ENCODE measurements at places on chromosomes 11 and 22.

DNA sequence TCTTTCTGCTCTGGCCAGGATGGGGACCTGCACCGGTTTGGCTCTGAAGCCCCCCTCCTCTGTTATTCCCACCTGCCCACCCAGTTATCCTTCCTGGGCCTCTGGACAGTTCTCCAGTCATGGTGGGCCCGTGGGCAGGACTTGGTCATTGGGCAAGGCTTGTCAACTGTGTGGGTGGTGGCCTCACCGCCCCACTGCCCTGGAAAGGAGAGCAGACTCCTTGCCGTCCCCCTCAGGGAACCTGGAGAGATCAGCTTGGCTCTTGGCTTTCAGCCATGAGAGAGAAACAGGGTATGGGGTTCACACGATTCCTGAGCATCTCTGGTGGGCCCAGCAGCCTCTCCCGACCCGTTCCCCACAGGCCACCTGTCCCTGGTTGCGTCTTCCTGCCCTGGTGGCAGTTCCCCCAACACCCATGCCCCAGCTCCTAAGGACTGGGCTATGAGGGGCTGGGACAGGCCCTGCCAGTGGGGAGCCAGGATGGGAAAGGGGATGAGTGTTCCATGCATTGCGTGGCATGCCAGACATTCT lies 92.3 kb downstream of the MORC2 start:
- DNase-seq, result no peak

- no peak for DNase-seq
These were observed 68.1 kb downstream of the PPP6R3 start for GRCh38 chr11:68528630-68529029.

DNA sequence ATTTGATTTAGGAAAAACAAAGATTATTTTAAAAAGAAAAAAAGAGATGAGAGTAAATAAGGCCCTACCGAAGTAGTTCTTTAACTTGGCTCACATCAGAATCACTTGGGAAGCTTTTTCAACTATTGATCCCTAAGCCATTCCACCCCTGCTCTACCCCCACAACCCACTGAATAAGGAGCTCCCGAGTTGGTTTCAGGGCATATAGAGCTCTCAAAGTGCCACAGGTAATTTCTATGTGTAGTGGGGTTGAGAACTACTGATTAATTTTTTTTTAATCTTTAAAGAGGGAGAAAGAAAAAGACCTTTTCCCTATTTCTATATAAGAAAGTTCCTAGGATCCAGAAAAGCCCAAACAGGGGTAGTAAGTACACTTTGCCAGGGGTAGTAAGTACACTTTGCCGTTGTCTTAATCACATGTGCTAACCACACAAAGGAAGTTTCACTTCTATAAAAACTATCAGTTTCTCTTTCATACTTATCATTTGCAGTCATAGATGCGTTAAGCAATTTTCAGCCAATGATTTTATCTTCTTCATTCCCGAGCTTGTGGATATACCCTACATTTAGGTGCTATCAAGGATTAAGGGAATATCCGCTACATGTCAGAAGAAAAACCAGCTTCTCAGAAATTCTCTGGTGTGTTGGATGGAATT lies 108.4 kb upstream of the ZC3H12C start:
- DNase-seq, result no peak

DNA sequence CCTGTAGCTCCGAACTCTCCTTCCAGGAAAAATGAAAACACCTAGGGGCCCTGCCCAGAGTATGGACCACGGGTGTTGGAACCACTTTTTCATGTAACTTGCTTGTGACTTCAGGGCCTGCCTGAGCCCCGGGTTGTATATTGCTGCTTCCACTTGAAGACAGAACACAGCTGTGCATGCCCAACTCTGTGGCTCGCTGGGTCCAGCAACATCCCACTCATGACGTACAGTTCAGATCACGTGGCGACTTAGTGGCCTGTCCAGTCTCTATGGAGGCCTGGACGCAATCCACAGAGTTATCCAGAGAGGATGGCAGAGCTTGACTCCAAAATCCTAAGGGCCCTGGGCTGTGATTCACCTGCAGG lies 6.8 kb downstream of the C11orf21 start:
- no peak for DNase-seq

DNA sequence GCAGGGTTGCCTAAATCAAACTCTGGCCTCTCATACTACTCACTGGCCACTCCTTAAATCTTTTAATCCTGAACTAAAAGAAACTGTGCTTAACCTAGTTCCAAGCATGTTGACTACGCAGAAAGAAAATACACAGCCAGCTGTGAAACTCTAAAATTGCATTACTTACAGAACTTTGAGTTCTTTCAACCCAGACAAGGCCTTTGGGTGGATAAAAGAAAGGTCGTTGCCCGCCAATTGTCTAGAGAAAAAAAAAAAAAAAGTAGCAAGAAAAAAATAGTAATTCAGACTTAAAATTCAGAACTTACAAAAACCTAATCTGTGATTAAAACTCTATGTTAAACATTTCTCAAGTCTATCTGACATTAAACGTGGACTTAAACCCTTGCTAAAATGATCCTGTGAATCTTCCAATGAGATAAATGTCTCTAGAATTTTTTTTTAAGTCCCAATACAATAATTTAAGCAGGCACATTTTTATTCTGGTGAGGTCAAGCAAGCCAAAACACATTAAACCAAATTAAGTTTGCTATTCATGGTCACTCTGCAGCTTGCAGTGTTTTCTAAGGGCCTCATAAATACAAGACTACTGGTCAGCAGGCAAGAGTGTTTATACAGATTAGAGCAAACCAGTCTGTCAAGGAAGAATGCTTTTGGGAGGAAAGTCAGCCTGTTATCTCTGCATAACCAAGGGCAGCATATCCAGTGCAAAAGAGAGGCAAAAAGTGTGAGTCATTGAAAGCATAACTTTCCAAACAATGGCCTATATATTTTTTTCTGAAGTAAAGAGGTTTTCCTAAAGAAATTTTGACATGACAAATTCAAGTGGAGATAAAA lies 29.5 kb upstream of the CCDC34 start:
- no peak for DNase-seq

DNA sequence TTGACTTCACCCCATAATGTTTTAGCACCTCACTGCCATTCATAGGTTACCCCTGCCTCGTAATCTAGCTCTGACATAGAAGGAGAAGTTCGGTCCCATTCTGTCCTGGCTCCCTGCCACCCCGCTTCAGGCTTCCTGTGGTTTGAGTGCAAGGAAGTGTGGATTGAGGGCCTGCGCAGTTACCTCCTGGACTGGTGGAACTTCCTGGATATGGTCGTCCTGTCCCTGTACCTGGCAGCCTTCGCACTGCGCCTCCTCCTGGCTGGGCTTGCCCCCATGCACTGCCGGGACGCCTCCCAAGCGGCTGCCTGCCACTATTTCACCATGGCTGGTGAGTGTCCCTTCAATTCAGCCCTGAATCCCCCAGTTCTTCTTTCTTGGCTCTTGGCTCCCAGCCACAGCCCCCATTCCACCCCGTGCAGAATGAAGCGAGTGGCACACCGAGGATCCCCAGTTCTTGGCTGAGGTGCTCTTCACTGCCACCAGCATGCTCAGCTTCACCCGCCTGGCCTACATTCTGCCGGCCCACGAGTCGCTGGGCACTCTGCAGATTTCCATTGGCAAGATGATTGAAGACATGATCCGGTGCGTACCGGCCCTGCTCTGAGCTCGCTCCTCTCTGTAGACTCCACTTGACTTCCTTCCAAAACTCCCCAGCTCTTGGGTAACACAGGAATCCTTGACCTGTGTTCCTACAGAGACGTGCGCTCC lies 15.4 kb downstream of the ART5 start:
- DNase-seq, result no peak

DNA sequence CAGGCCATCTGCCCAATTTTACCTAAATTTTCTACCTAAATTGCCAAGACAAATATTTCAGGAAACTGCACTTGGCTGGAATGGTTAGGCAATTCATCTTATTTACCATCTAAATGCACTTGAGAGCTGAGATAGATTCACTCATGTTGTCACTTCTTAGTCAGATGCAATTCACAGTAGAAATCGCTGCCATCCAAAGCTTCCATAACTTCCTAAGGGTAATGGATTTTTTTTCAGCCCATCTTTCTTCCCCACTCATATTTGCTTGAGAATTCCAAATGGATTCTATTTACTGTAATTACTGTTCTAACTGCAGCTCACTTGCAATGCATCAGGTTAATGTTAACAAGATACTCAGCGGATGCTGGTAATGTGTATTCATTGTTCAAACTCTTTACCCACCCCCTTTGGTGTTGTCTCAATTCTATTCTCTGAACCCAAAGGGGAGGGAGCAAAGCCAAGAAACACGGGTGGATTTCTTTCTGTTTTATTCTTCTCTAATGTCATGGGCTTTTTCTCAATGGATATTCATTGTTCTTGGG lies 96.0 kb downstream of the TENM4 start:
- DNase-seq, result no peak

DNA sequence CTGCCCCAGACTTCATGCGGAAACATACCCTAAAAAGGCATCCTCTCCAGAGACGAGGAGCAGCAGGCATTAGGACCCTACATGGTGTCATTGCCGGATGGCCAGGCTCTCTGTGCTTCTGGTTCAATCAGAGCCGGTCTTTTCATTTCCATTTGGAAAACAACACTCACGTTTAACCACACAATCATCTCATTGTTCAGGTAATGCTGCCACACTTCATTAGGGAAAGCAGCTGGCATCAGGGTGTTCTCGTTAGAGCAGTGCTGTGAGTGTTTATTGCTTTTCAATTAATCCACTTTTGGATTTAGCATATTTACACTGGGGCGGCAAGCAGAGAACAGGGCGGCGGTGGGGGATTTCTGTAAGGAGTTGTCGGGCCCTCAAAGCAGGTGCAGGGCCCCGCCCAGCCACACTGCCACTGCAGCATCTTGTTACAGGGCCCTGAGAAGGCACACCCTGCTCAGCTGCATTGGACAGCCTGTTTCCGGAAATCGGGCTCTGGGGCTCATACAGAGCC lies 338.6 kb downstream of the SHANK2 start:
- no peak for DNase-seq

DNA sequence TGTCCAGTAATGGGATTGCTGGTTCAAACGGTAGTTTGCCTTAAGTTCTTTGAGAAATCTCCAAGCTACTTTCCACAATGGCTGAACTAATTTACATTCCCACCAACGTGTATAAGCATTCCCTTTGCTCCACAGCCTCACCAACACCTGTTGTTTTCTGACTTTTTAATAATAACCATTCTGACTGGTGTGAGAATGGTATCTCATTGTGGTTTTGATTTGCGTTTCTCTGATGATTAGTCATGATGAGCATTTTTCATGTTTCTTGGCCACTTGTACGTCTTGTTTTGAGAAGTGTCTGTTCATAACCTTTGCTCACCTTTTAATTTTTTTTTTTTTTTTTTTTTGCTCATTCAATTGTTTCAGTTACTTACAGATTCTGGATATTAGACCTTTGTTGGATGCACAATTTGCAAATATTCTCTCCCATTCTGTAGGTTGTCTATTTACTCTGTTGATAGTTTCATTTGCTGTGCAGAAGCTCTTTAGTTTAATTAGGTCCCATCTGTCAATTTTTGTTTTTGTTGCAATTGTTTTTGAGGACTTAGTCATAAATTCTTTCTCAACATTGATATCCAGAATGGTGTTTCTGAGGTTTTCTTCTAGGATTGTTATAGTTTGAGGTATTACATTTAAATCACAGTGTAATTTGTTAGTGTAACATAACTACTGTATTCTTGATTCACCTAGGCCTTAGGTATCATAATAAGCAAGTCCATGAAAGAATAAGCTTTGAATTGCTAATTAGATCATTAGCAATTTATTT lies 33.0 kb downstream of the CCDC34 start:
- no peak for DNase-seq

DNA sequence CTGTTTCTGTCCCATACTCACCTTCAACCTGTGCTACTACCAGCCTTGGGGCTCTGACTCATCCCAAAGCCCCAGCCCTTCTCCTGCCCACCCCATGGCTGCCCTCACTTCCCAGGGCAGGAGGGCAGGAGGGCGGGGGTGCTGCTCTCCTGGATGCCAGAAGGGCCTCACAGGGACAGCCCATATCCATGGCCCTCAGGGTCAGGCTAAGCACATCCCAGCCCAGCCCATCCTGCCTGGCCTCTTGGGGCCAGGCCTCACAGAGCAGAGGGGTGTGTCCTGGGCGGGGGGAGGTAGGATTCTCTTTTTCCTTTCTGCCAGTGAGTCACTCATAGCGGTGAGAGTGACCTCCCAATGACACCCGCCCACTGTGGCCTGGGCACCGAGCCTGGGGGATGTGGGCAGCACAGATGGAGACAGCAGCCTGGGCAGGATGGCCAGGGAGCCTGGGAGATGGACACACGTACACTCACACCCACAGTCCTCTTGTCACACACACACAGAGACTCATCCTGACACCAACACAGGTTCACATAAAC lies 2.4 kb downstream of the LTBP3 start:
- no peak for DNase-seq

- DNase-seq, result no peak
These were observed 4.2 kb upstream of the ME3 start for GRCh38 chr11:86676533-86677154.

DNA sequence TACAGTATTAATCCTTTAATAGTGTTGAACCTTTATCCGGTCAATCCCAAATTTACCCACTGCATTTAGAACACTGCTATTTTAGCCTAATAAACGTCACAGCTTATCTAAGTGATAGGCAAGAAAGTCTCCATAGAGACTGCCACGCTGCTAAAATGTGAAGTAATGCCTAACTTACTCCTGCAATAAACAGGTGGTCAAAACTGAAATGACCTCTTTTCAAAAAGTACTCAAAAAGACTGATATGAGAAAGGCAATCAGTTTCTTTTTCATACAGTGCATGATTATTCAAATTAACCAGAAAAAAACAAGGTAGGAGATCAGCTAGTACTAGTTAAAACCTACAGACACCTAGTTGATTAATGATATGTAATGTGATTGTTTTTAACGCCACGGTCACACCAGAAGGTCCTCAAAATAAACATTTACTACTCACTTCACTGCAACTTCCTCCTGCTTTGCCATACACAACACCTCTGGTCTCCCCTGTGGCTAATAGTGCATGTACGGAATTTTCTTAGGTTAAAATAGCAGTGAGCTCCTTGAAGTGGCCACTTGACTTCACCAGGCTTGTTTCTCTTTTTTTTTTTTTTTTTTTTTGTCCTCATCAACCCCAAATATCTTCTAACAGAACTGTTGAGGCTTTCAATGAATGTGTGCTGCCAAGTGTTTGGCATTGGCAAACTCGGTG lies 8.8 kb downstream of the ATP5MG start:
- no peak for DNase-seq

Measured in stimulated activated CD8-positive, alpha-beta memory T cell treated with anti-CD3 and anti-CD28 coated beads, Interleukin-15, amount 100 ng/mL, for 4 hours (primary cell).